ENCODE measurements at places on chromosomes 16 and 17.

DNA sequence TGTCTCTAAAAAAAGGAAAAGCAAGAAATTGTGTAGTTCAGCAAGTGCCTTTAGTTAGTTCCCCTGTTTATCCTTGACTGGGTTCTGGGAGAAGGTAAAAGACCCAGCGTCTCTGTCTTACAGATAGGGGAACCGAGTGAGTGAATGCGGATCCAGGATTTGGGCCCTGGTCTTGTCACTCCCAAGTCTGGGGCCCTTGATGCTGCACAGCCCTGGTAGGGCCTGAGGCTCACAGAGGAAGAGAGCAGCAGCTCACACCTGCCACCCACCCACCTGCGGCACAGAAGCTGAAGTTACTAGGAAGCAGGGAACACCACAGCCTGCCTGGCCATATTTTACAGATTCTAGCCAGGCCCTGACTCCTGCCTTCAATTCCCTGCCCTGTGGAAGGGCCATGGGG lies 22.2 kb downstream of the LASP1 start:
- no peak for DNase-seq

DNA sequence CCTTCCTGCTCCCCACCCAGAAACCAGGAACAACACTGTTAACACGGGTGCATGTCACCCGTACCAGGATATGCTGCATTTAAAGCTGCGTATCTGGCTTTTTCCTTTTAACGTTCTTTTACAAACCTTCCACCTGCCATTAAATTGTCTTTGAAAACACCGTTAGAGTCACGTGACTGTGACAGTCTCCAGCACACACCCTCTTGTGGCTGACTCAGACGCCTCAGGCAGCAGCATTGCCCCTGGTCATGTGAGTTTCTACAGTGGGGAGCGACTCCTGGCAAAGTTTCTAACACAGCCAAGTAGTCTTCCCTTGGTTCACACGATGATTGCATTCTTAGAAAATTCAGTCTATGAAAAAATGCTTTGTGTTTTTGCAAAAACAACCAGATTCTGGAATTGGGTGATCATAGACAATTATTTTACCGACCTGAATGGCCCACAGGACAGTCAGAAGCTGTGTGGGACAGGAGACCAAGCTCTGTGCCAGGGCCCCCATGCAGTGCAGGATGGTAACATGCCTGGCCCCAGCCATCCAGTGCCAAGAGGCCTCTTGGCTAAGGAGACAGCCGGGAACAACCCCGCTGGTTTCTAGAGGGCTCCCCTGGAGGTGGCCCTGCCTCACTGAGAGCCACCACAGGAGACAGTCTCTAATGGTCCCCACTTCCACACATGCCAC lies 199.1 kb downstream of the KATNIP start:
- DNase-seq = peak; percentile 21

- DNase-seq = no peak
These were observed 38.5 kb upstream of the SLC25A19 start for GRCh38 chr17:75327757-75328156.

DNA sequence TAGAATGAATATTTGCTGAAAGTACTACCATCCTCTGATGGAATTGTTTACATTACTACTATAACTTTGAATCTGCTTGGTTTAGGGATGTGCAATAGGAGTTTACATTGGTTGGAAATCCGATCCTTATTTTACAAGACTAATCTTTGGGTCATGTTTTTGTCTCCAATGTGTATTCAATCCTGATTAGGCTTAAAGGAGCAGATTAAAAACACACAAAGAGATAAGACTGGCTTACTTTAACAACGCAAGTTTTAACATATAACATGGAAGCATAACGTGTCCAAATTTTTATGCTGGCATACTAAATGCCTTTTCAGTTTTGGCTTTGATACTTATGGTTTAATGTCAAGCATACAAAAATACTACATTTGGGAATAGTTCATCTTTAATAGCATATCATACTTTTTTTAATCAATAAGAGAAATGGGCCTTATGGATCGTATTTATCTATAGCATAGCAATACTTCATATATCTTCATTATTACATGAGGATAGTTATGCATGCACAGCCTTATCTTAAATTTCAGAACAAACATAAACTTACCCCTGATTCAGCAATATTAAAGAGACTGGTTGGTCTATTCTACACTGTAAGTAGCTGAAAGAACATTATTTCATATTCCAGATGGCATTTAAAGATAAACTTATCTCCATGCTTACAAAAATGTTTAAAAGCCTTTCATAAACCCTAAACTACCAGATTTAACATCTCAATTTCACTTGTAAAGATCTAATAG lies 69.9 kb upstream of the NACA2 start:
- DNase-seq = no peak

- DNase-seq = peak; percentile 75
These were observed 3.0 kb downstream of the MT2A start for GRCh38 chr16:56611281-56611833.

GRCh38 chr17:17052462-17053221 lies 10.4 kb downstream of the MPRIP start:
- no peak for DNase-seq

- DNase-seq = no peak
These were observed 30.5 kb downstream of the SNTB2 start for GRCh38 chr16:69217433-69217832.

- DNase-seq = no peak
These were observed 71.0 kb downstream of the CDYL2 start for GRCh38 chr16:80733407-80733806.

- DNase-seq = no peak
These were observed 937.7 kb upstream of the SOX9 start for GRCh38 chr17:71183066-71183660.

DNA sequence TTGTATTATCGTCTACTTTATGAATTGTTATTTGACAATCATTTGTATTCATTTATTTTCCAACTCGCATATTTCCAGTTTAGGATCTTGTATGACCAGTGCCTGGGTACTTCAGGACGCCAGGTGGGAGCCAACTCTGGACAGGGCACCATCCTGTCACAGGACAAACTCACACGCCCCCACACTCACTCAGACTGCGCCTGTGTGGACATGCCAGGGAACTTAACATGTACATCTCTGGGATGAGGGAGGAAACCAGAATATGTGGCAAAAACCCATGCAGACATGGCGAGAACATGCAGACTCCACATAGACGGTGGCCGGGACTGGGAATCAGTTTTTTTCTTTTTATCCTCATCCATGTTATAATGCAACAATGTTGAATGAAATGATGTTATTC lies 68.5 kb downstream of the CLEC16A start:
- DNase-seq = no peak

- DNase-seq = peak; percentile 50
These were observed 5.3 kb downstream of the NEURL4 start for GRCh38 chr17:7323731-7324437.

DNA sequence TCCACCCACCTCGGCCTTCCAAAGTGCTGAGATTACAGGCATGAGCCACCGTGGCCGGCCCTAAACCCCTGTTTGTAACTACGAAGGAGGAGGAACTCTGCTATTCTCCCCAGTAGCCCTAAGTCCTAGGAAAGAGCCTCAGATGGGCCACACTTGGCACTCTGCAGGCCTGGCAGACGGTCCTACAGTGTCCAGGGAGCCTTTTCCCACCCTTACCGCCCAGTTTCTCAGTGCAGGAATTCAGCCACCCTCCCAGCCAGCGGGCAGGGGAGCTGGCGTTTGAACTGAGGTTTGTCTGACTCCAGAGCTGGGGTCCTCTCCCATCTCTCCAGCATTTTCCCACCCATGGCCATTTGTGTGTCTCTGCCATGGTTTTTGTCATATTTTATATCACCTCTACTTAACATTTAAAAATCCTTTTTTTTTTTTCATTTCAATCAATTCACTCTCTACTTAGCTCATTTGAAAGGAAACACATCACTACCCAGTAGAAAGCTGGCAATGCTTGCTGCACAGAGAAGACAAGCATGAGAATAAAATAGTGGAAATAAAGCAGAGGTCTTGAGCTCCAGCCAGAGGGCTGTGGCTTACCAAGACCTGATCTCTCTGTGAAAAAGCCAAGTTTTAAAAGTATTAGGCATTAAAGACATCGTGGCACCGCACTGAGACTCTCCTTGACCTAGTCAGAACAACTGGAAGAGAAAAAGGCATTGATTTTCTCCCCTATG lies 34.9 kb downstream of the BCO1 start:
- no peak for DNase-seq

- no peak for DNase-seq
These were observed 31.4 kb downstream of the ASGR1 start for GRCh38 chr17:7147772-7148171.

DNA sequence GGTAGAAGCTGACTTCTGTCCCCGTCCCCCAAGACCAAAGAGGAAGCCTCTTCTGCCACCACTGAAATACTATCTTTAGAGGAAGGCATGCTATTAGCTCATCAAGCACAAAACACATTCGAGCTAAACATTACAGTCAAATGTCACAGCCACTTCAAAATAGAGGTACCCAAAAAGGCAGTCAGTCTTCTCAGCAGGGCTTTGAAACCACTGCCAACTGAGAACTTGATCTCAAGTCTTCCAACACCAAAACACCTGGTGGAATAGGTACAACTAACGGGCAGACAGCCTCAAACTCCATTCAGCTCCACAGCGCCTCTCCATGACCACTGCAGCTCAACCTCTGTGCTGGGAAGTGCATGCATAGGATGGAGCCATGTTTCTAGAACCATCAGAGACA lies 36.0 kb downstream of the ZFHX3 start:
- no peak for DNase-seq

DNA sequence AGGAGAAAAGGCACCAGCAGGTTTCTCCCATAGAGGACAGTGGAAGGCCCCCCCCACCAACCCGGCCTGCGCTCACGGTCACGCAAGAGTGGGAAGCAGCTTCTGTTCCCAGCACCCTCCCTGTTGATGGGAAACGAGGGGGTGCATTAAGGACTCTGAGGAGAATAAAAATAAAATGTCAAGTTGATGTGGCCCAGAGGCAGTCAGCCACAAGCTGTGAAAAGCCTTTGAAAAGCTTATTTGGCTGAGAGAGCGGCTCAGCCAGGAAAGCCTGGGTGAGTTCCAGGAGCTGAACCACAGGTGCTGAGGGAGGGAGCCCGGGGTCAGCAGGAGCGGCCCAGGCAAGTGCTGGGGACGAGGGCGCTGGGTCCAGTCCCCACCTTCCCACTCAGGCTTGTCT lies 26.9 kb upstream of the SPATA32 start:
- DNase-seq = peak; percentile 56

GRCh38 chr17:27907976-27908558 lies 14.9 kb upstream of the LYRM9 start:
- DNase-seq = no peak

DNA sequence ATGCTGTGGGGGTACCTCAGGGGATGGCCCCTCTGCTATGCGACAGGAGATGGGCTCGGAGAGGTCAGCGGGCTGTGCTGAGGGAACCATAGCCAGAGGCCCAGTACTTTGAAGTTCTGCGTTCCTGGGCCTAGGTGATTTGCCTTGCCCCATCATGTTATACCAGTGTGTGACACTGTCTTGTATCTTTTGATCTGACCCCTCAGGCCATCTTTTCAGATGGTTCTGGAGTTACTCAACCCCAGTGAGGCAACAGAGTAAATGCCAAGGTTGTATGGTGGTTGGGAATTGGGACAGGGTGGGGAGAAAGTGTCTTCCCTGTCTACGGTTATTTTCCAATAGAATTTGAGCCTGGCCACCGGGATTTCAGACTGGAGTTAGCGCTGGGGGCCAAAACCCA lies 8.5 kb downstream of the MSI2 start:
- no peak for DNase-seq

DNA sequence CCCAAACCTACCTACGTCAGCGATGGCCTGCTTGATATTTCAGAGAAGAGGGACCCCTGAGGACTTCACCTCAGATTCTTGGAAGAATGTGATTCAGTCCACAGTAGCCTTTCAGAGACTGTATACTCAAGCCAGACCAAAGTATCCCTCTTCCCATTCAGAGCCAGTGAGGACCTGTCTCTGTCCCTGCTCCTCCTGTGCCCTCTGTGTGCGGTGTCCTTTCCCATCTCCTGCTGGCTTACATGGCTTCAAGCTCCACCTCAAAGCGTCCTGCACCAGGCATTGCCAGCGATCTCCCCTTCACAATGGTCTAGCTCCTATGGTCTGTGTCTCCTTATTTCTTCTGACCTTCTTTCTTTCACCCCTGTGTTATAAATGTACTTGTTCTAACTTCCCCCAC lies 39.5 kb upstream of the HLF start:
- no peak for DNase-seq

GRCh38 chr16:59198487-59198886 lies 464.4 kb upstream of the GOT2 start:
- DNase-seq = no peak

- DNase-seq = no peak
These were observed 13.9 kb downstream of the TNS4 start for GRCh38 chr17:40487371-40488020.

DNA sequence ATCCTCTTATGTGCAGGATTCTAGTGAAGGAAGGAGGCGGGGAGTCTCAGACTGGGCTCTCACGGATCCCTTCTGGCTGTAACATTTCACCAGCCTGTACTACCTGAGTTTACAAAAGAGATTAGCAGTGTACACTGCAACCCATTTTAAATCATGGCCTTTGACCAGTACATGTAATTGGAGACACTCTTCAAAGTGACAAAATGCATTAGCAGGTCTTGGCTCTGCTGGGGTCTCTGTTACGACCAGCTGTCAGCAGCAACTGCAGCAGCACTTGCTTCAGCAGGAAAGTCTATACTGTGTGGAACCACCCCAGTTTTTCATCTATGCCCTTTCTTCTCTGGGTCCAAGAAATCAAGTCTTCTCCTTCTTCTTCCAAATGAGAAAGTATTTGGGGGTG lies 322.8 kb upstream of the ASIC2 start:
- DNase-seq = no peak

GRCh38 chr17:9350080-9350479 lies 225.5 kb downstream of the STX8 start:
- DNase-seq = no peak

DNA sequence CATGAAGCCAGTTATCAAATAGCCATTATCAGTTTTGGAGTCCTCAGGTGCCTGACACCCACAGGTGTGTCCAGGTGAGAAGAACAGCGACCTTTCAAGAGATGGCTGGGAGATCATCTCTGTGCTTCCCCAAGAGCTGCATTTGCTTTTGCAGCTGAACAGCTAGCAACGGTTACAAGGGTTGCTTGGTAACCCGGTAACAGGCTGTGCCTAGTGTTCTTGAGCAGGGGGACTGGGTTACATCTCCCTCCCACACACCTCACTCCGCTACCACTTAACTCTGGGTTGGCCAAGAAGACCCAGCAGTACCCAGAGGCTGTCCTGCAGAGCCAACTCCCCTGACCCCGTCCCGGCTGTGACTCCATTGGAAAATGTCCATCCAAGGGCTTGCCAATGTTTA lies 147.0 kb downstream of the SLC39A11 start:
- DNase-seq = no peak

All from left ventricle myocardium inferior (tissue), 1 donor.